ENCODE measurements at places on chromosomes 7 and 10.

DNA sequence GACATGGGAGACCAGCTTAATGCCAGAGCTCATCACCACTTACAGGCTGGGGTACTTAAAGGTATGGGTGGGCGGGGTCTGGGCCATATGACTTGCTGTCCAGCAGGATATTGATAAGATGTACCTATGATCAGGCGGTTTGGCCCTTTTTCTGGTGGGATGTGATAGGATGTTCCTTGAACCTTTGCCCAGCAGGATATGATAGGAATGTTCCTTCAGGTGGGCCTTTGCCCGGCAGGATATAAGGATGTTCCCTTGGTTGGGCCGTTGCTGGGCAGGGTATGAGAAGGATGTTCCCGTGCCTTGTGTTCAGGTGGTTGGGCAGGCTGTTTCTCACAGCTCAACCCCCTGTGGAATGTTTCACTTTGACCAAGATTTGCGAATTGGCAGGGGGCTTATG, 187.2 kb upstream of the CXCL12 start:
- no peak for DNase-seq

DNA sequence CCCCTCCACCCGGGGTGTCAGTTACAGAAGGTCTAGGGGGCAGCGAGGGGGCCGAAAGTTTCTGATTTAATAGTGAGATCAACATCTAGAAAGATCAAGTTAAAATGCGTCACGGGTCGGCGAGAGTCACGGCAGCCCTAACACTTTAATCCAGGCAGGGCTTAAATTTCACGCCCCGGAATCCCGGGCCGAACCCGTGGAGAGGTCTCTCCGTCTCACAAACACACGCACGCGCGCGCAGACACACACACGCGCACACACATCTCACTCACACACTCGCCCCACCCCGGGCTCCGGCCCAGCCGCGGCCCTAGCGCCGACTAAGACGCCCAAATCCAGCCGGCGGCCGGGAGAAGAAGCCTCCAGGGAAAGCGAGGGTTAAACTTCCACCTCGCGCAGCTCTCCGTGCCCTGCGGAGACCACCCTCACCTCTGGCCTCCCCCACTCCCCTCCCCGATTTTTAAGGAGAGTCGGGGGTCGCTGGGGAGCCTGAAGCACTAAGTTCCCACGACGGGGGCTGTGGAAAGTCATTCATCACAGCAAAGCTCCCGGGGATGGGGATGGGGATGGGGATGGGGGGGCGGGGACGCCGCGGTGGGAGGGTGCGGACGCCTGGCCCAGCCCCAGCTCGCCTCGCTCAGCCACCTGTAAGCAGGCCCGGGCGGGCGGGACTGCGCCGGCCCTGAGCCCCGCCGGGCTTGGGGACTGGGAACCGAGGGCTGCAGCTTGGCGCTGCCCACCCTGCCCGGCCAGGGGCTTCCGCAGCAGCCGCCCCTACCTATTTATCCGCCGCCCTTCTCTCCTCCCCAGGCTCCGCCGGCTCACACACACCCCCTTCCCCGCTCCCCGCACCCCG, 1.6 kb downstream of the PDGFA start:
- no peak for DNase-seq

DNA sequence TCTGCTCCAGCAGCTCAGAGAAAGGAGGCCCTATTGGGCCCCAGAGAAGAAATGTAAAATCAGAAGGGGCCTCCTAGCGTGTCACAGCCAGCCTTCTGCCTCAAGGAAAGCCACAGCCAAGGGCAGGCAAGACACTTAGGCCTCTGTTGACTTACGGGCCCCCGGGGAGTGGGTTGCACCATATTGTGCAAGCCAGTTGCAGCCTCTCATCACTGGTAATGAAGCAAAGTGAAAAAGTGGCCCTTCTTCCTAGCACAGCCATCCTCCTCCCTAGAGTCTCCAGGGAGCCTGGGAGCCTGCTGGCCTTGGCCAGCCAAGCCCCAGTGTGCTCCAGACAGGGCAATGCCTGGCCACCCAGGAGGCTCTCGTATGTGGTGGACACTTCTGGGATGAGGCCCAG, 56.2 kb upstream of the GDF10 start:
- no peak for DNase-seq

GRCh38 chr7:130337410-130337971, 7.1 kb upstream of the CPA5 start:
- DNase-seq = no peak

DNA sequence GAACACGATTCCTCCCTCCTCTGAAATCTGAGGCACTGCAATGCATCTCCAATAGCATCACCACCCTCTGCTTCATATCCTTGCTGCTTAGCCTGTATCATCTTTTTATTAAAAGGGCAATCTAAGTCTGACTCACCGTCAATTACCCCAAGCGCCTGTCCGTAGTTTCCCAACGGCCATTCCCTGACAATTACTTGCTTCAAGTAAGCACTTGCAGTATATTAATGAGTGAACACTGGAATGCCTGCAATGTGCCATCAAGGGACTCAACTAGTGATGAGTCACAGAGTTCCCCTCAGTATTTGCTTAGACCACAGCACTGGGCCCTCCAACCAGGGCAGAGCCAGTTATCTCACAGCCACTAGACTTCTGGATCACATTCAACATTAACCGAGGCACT, 19.5 kb upstream of the PPP1R3C start:
- DNase-seq = no peak

- DNase-seq = no peak
Measured at GRCh38 chr7:7432979-7433378, 102.7 kb downstream of the COL28A1 start.

DNA sequence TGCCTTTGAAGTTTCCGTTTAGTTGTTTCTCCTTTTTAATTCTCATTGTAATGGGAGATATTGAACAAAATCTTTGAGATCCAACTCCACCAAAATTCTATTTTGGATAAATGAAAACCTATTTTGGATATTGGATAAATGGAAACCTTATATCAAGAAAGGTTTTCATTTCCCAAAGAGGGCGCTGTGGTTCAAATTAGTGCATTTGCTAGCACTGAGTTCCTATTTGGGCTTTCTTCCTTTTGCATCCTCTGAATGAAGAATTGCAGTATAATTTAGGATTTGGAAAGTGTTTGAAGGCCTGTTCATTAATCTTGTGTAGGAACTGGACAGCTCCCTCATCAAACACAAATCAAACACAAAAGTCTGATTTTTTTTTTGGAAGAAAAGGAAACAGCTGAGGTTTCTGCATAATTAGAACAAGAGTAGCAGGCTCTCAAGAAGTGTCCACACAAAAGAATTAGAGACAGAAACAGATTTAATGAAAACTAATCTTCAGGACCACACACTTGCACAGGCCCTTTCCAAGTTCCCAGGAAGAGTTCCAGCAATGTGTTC, 80.8 kb upstream of the KLF14 start:
- peak; percentile 7 for DNase-seq

GRCh38 chr7:78215199-78215598, 416.6 kb downstream of the PHTF2 start:
- no peak for DNase-seq

DNA sequence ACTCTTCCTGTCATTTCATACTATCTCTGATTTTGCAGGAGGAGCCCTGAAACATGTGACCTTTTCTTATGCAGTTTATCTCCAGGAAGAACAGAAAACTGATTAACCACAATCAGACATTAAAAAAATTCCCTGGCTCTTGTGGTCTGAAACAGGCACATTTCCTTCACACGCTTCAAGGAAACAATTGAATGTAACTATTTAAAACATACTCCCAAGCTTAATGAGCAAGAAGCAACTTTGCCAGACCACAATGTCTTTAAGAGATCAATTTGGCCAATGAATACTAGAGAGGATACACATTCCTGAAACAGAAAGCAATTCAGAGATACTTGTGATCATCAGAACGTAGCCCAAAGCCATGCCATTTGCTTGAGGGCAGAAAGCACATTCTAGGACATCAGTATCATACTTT, 65.8 kb downstream of the PIP4K2A start:
- peak; percentile 36 for DNase-seq

- no peak for DNase-seq
Measured at GRCh38 chr10:112952282-112953173, 2.5 kb downstream of the TCF7L2 start.

DNA sequence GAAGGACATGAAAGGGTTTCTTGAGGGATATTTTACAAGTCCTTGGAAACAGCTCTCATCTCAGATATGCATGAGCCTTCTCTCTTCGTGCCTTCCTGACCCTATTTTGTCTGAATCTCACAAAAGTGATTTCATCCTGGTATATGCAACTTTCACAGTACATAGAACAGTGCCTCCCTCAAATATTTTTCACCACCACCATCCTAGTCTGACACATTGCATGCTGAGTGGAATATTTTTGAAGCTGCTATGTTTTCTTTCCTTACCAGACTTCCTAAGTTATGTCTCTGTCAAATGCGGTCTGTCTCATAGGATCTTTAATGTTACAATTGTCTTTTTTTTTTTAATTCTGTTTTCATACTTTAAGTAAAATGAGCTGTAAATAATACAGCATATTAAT, 673.3 kb upstream of the LRRN3 start:
- no peak for DNase-seq

DNA sequence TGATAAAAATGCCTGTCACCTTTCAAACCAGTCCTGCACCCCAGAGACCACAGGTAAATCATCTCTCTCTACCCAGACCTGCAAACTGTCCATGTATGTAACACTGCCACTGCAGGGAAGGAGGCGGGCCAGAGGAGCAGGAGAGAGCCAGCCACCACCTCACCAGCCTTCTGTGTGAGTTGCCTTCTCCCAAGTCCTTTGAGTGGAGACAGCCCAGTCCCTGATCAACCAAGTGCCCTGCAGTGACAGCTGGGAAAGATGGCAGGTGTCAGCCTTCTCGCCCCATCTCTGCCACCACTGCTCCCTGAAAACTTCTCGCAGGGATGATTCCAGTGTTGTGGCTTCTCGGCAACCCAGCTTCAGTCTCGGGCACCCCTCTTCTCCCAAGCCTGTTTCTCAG, 42.4 kb downstream of the MTURN start:
- no peak for DNase-seq

DNA sequence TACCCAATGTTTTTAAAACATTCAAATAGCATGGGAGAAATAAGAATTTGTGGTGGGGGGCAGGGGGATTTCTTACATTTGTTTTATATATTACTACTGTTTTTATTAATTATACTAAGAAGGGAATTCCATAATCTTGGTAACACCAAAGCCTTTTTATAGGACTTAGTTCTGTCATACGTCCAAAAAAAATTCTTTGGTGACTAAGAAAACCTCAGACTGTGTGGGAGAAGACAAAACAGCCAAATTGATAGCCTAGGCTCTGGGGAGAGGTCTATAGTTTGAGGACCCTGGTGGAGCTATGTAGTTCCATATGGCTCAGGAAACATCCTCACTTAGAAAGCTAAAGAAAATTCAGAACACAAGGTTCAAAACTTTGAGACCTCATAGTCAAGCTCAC, 23.4 kb downstream of the ACSM6 start:
- no peak for DNase-seq

DNA sequence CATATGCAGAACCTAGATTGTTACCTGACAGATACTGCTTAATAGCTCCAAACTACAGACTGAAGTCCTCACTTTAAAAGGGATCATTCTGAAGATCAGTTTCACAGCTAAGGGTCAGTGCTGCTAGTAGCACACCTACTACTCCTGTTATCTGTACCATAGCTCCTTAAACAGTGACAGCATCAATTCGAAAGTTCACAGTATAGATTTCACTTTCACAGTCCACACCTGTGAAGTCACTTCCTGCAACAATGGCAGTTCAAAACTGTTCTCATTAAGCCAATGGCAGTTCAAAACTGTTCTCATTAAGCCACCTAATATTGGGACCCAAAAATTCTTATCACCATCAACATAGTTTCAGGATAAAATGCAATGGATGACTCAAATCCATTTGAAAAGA, 10.7 kb upstream of the FHIP2A start:
- no peak for DNase-seq

DNA sequence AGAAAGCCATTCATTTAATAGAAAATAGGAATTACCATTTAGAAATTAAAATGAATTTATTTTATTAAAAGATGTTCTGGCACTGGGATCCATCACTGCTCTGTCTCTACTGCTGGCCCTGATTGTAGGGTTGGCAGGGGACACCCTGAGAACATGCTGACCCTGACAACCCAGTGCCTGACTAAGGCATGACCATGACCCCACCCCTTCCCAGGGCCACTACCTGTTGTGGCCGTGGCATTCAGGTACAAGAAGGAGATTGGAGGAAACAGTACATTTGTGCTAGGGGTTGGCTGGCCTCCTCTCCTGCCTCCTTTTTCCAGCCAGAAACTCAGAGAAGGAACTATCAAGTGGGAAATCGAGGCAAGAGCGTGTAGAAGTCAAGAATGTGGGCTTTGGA, 197.0 kb upstream of the ZMIZ1 start:
- DNase-seq = no peak
